ENCODE measurements at places on chromosomes 2 and 18.

- no peak for DNase-seq
Measured at GRCh38 chr2:23698721-23699579, 228.0 kb downstream of the ATAD2B start.

DNA sequence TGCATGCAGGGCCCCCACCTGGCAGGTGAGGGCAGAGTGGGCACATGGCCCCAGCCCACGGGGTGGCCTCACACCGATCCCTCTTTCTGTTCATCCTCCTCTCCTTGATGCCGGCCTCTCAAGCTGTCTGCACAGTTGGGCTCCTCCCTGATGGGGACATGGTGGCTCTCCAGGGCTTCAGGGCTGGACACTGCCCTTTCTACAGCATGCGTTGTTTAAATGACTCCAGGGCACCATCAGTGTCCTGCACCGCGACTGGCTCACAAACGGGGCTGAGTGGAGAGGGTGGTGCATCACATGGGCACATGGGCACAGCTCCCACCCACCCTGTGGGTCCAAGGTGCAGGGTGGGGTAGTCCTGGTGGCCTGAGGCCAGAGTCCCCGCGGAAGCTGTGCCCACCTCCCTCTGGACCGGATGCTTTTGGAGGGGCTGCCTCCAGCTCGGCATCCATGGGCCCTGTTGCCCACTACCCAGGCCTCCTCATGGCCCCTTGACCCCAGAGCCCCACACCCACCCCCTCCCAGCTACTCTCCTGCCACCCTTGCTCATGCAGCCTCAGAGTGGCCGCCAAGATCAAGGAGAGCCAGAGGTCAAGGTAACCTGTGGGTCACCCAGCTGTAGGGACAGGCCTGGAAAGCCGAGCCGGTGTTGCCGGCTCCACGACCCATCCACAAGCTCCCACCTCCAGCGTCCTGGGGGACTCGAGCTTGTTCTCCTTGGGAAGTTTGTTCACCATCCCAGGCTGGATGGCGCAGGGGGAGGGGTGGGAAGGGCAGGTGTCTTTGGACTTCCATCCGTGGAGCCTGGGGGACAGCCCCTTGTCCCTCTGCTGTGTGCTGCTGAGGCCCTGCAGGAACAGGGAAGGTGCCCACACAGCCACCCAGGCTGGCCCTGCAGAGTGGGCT, 12.3 kb upstream of the SNED1 start:
- DNase-seq = no peak

GRCh38 chr18:6982398-6982797, 135.2 kb downstream of the LAMA1 start:
- DNase-seq = no peak

GRCh38 chr2:47653902-47654789, 128.8 kb upstream of the MSH6 start:
- DNase-seq = no peak

Measured in stimulated activated CD4-positive, alpha-beta T cell treated with anti-CD3 and anti-CD28 coated beads, Interleukin-15, amount 100 ng/mL, for 1 hour (primary cell).